ENCODE measurements at places on chromosomes 7 and 10.
A peak's percentile ranks its signal among the peaks of the same experiment; 100 is the strongest.

GRCh38 chr7:155206318-155207020 is 91.2 kb upstream of the INSIG1 start:
- DNase-seq = peak; percentile 57

DNA sequence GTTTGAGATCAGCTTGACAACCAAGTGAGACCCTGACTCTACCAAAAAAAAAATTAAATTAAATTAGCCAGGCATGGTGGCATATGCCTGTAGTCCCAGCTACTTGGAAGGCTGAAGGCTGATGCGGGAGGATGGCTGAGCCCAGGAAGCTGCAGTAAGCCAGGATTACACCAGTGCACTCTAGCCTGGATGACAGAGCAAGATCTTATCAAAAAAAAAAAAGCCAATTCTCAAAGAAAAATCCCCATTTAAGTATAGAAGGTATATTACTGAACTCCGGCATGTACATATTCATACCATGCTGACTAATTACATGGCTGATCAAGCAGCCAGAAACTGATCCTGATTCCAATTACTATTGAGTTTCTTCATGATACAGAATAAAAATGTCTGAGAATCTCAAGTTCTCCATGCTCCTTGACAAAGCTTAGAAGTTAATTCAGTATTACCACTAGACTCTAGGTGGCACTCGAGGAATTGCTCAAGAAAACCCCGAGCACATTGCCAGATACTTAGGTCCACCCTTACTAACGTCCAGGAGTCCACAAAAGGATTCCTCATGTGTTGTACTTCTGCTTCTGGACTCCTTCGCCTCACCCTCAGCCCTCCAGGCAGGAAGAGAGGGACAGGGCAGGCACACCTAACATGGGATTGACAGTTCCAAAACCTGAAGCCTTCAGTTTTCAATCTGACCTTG is 148.9 kb downstream of the PARD3 start:
- peak; percentile 90 for DNase-seq

DNA sequence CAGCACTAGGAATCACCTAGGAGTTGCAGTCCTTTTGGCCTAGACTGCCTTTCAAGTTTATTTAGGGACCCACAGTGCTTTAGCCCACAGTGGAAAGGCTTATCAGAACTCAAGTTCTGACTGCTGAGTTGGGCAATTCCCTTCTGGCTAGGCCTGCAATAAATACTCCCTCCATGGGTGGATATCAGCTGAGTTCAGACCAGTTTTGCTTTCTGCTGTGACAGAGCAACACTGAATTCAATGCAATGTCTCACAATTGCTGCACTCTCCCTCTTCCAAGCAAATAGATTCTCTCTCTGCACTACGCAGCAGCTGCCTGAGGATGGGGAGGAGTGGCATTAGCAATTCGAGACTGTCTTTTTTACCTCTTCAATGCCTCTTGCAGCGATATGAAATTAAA is 1153.3 kb downstream of the SORCS1 start:
- DNase-seq = no peak

- no peak for DNase-seq
Observed at GRCh38 chr10:93553482-93554315, 12.8 kb upstream of the FFAR4 start.

DNA sequence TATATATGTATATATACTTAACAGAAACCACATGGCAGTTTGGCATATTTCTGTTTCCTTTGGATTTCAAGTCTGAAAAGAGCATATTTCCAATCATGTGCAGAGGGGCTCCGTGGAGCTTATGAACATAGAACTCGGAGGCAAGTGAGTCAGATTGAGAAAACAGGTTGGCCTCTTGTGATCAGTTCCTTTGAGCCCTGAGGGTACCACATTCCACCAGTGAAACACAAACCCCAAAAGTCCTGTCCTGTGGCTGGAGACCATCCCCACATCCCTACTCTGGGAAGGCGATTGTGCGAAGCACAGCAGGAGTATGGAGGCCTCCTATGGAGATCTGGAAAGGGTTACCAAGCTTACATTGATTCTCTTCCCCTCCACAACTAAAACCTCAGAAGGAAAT is 196.7 kb upstream of the TMEM72 start:
- no peak for DNase-seq

- no peak for DNase-seq
Observed at GRCh38 chr7:2802101-2802500, 42.0 kb downstream of the GNA12 start.

DNA sequence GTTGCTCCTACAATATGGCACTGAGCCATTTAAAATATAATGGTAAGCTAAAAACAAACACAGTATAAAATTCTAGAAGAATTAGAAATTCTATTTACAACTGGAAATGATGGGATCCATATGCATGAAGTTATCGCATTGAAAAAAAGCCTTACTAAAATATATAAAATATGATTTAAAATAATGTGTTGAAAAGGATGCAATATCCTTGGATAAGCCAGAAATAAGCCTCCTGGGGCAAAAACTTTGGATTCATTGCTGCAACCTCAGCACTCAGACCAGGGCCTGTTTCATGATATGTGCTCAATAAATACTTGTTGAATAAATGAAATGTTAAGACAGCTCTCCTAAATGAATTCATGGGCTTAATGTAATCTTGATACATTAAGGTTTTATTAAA is 170.2 kb downstream of the SEM1 start:
- DNase-seq = no peak

DNA sequence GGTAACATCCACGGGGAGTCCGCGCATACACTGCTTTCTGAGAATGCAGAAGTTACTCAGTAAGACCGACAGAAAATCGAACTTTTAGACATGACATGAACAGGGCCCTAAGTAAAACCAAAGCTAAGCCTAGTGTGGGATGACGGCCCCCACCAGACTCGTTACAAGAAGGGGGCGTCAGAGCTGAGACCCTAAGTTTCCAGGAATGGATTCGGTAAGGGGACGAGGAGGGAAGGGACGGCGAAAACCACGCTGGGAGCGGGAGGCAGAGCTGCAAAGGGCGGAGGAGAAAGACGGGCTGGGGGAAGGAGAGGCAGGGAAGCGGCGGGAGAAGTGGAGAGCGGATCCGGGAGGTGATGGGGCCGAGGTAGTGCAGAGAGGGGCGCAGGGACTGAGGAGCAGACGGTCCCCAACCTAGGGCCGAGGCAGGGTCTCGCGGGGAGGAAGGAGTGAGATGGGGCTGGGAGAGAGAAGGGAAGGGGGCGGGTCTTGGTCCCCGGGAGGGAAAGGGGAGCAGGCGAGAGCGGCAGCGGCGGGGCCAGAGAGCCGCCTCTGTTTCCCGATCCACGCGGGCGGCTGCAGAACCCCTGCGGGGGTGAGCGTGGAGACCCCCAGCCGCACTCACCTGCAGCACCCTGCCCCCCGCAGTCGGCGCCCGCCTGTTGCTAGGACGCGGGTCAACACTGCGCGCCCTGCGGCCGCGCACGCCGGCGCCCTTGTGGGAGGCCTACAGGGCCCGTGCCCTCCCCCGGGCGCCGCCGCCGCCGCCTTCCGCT is 513 bp downstream of the ODAD2 start:
- peak; percentile 9 for DNase-seq

DNA sequence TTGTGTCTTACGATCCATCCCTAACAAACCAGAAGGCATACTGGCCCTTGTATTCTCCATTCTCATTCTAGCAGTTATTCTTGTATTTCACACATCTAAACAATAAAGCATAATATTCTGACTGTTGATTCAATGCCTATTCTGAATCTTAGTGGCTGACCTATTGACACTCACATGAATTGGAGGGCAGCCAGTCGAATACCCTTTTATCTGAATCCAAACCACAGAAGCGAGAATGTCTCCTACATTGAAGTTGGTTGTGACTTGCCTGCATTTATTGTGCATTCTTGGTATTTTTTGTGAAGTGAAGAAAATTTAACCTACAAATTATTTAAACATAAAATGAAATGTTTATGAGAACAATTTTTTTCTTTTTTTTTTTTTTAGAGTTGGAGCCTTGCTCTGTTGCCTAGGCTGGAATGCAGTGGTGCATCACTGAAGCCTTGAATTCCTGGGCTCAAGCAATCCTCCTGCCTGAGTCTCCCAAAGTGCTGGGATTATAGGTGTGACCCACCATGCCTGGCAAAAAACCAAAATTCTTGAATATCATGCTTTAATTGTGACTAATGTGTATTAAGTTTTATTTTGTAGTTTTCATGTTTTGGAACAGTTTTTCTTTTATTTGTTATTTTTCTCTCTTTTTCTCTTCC is 22.7 kb downstream of the EXOC4 start:
- no peak for DNase-seq

DNA sequence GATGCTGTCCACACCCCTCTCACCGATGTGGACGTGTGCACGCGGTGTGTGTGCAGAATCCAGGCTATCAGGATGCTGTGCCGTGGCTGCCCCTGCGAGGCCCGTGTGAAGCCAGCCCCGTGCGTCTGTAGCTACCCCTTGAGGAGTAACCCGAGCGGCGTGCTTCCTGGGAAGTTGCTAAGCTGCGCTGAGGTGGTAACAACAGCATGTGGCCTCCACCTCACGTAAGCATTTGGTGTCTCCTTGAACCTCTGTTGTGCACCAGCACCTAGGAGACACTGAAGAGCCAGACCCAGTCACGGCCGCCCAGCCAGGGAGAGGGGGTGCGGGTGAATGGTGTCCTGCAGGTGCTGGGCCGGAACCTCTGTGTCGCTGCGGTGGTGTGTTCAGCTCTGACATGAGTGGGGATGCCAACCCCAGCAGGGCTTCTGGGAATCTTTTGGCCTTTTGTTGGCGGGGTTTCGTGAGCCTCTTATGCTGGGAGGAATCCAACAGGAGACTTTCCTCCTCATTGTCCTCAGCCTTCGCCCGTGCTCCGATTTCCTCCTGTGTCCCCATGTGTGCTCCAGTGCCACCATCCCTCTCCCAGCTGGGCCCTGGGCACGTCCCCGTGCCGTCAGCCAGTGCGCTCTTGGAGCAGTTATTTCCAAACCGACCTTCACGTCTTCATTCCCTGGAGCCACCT is 60.4 kb downstream of the DNAJB6 start:
- DNase-seq = no peak

GRCh38 chr10:71974489-71975021 is 10.4 kb downstream of the CHST3 start:
- peak; percentile 81 for DNase-seq

DNA sequence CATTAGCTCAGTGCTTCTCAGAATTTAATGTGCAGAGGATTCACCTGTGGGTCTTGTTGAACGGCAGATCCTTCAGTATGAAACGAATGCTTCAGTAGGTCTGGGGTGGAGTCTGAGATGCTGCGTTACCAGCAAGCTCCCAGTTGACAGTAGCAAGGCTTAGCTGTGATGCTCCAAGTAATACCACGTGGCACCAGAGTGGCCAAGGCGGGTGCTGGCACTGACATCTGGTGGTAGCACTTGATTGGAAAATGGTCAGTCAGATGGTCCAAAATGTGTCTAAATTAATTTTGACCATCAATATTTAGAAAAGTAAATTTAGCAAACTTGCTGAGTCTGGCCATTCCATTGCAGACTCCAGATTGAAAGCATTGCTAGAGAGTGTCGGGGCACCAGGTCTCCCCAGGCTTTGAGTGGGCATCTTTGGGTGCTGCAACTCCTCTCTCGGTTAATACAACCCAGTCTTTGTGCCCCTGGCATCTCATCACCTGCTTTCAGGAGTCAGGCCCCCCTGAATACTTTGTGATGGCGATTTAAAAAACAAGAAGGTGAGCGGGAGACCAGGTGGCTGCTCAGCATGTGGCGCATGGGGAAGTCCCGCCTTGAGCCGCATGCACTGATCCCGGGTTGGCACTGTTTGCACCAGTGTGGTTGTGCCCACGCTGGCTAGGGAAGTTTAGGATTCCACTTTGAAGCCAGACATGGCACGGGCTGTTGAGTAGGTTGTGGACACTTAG is 130.1 kb downstream of the NT5C2 start:
- peak; percentile 13 for DNase-seq
